ENCODE measurements at places on chromosomes 1 and 21. TPM values are rescaled to one million over a fixed set of nuclear protein-coding genes. Genes with fewer than 3 reads are reported as not detected.

The FCAMR gene
- not detected for total RNA-seq

The PTAFR gene
- total RNA-seq, result 12.8 TPM

The KIAA0319L gene
- total RNA-seq, result 53.4 TPM

The S100A3 gene
- 8.8 TPM for total RNA-seq

The DR1 gene
- 44.9 TPM for total RNA-seq

The RHCE gene
- total RNA-seq, result 0.38 TPM

- H3K4me1 ChIP-seq, result no peaks in the 10 kb centered on the region
- no peaks in the 10 kb centered on the region for H3K27me3 ChIP-seq
- H3K4me3 ChIP-seq, result no peak overlapping the region
- no peak for DNase-seq
Measured at GRCh38 chr1:103958699-103959098, 209.0 kb downstream of the AMY1C start.

DNA sequence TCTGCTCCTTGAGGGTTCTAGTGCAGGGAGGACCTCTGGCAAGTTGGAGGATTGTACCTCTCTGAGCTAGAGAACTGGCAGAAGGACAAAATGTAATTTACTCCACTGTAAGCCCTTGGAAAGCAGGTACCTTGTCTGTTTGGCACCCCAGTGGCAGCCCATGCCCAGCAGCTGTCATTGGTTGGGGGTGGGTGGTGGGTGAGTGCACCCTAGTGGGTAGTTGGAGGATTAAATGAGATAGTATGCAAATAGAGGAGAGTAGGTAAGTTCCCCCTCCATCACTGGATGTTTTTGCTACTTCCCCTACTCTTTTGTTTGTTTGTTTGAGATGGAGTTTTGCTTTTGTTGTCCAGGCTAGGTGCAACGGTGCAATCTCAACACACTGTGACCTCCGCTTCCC is 69.8 kb downstream of the RYR2 start:
- H3K27ac ChIP-seq, result no peak overlapping the region
- no peaks in the 10 kb centered on the region for H3K36me3 ChIP-seq
- no peaks in the 10 kb centered on the region for H3K4me1 ChIP-seq
- DNase-seq, result no peak

GRCh38 chr21:46639489-46640386 is 4.3 kb downstream of the PRMT2 start:
- no peak overlapping the region for H3K27ac ChIP-seq
- DNase-seq, result no peak
- H3K36me3 ChIP-seq, result no peaks in the 10 kb centered on the region
- H3K27me3 ChIP-seq, result no peaks in the 10 kb centered on the region
- no peak overlapping the region for H3K4me3 ChIP-seq
- H3K4me1 ChIP-seq, result peaks cover 61% of the 10 kb centered on the region

GRCh38 chr1:62686822-62687221 is 1.4 kb downstream of the DOCK7 start:
- no peaks in the 10 kb centered on the region for H3K27me3 ChIP-seq
- no peak overlapping the region for H3K4me3 ChIP-seq
- peaks cover 20% of the 10 kb centered on the region for H3K4me1 ChIP-seq

DNA sequence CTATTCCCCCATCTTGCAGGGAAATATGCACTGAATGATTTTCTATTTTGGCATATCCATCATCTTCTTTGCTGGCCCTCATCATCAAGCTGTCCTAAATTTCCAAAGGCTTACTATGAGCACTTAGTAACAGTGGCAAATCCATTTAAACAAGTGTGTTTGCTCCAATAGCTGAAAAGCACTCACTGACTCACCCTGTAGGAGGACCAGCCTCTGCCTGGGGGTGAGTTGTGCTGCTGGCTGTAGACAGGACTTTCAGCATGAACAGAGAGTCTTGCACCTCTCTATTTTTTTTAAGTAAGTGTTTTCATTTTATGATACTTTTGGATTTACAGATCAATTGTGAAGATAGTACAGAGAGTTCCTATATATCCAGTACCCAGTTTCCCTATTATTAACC is 97.3 kb downstream of the SLC35F3 start:
- no peak overlapping the region for H3K27ac ChIP-seq
- no peaks in the 10 kb centered on the region for H3K36me3 ChIP-seq
- no peaks in the 10 kb centered on the region for H3K4me1 ChIP-seq
- H3K27me3 ChIP-seq, result no peaks in the 10 kb centered on the region
- H3K4me3 ChIP-seq, result no peak overlapping the region
- no peak for DNase-seq

- no peaks in the 10 kb centered on the region for H3K27me3 ChIP-seq
- H3K4me3 ChIP-seq, result no peak overlapping the region
- H3K4me1 ChIP-seq, result no peaks in the 10 kb centered on the region
- H3K36me3 ChIP-seq, result no peaks in the 10 kb centered on the region
- DNase-seq, result no peak
Measured at GRCh38 chr21:27582948-27583430, 616.1 kb upstream of the ADAMTS5 start.

GRCh38 chr1:156001021-156001661 is 19.6 kb downstream of the SSR2 start:
- no peak overlapping the region for H3K27ac ChIP-seq
- no peak for DNase-seq
- H3K27me3 ChIP-seq, result no peaks in the 10 kb centered on the region
- H3K4me3 ChIP-seq, result no peak overlapping the region
- H3K4me1 ChIP-seq, result peaks cover 35% of the 10 kb centered on the region

DNA sequence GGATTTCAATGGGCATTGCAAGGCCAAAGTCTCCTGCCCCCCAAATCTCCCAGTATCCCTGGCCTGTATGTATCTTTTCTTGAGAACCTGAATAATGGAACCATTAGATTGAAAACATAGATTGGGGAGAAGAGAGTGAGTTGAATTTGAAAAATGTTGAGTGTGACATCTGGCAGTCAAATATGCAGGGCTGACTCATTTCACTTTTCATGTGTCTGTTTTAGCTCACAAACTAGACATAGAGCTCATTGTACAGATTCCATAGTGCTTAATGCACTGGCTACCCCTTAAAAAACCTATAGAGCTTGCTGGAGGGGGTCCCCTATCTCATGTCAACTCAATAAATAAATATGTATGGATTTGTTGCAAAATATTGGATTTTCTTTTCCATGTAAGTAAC is 30.8 kb downstream of the DDR2 start:
- H3K27me3 ChIP-seq, result no peaks in the 10 kb centered on the region
- DNase-seq, result no peak
- H3K4me1 ChIP-seq, result peaks cover 4% of the 10 kb centered on the region

DNA sequence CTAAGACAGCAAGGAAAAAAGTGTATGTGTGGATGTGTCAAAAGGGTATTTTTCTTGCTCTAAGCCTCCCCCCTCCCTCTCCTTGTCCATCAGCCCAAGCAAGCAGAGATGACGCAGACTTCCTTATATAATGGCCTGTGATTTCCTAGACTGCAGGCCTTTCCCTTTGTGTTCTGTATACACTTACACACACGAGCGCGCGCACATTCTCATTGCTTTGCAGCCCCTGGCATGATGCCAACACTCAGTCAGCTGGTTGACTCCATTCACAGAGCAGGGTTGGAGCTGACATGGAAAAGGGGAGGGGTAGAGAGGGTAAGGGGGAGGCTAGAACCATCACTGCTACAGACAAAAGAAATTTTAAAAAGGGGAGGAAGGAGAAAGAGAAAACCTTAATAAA is 41.8 kb downstream of the GATAD2B start:
- peaks cover 8% of the 10 kb centered on the region for H3K4me1 ChIP-seq
- DNase-seq, result peak; percentile 10

- DNase-seq, result no peak
- peaks cover 89% of the 10 kb centered on the region for H3K4me1 ChIP-seq
- H3K4me3 ChIP-seq, result no peak overlapping the region
- H3K27me3 ChIP-seq, result no peaks in the 10 kb centered on the region
Measured at GRCh38 chr1:203640723-203641502, 14.3 kb downstream of the ATP2B4 start.

Data from esophagus squamous epithelium (tissue), 5 donors.